Activated CD4-positive, alpha-beta T cell treated with anti-CD3 and anti-CD28 coated beads for 4 hours (primary cell): ENCODE measurements at places on chromosomes 6 and 20.

DNA sequence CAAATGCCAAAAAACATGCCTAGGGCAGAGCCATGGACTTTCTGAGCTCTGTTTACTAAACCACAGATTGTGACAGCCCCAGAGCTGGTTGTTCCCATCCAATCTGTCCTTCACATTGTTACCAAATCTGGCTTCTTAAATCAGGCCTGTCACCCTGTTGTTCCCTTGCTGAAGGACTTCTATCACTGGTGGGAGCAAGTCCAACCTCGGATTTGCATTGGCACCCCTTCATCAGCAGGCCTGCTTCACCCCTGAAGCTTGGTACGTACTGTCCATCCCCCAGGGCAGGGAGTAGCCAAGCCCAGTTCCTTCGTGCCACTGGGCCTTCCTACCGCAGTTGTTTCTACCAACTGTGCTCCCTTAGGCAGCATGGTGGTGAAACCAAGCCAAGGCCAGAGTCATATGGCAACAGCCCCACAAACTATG is 357.3 kb upstream of the JARID2 start:
- no peak for DNase-seq

DNA sequence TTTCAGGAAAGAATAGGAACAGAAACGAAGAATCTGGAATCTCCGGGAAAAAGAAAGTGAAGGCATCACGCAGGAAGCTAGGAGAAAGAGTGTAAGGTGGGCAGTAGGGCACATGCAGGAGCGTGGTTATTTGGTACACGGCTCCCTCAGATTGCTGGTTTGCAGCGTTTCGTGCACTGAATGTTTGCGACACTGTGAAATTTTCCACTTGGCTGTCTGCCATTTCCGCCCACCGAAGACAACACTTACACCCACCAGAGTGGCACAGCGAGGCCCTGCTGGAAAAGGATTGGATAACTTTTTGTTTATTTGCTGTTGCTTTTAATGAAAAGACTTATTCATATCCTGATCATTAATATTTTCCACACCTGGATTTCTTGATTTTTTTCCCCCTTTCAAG is 248.3 kb downstream of the GMPR start:
- DNase-seq: peak; percentile 66

- no peak for DNase-seq
Measured at GRCh38 chr6:111806165-111806547, 67.1 kb downstream of the FYN start.

DNA sequence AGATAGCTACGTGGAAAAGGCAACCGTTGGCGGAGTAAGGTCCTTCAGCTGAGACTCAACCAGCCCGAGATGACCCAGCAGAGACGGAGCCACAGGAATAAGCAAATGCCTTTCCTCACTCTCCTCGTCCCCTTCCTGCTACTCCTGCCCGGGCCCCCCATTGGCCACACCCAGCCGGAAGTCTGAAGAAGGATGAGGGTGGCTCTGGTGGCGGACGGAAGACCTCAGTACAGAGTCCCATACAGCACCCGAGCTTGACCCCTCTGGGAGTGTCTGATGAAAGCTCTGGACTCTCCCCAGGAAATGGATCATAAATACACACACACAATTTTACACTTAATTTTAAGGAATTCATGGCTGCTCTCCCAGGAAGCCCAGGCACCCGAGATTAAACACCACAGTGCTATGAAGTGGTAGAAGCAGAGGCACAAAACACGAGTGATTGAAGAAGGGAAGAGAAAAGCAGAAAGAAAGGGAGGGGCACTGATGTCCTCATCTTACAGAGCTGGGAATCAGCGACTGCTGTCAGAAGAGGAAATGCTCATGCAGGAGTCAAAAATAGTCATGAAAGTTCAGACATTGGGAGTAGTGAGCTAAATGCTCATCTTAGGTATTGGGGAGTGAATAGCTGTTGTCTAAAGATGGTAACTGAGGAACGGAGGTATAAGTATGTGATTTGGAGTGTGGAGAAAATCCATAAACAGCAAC is 125.6 kb downstream of the BANF2 start:
- no peak for DNase-seq

GRCh38 chr6:142087950-142088857 is 44.5 kb upstream of the GJE1 start:
- DNase-seq: no peak

GRCh38 chr6:131159578-131159977 is 24.3 kb downstream of the AKAP7 start:
- no peak for DNase-seq

DNA sequence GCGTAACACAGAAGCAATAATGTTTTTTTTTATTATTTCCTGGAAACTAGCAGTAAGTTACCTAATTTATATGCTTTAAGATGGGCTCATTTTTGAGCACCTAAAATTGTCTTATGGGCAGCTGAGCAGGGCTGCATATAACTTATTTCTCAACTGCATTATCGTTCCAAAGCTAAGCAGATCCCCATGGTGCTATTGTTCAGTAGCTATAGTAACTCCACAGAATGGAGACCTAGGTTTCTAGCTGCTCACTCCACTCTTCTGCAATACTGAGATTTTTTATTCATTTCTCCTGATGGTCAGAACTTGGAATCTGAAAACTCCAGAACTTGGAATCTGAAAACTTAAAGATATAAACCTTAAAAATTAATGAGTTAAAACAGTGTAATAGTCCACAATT is 18.7 kb downstream of the CRISP1 start:
- DNase-seq: no peak

DNA sequence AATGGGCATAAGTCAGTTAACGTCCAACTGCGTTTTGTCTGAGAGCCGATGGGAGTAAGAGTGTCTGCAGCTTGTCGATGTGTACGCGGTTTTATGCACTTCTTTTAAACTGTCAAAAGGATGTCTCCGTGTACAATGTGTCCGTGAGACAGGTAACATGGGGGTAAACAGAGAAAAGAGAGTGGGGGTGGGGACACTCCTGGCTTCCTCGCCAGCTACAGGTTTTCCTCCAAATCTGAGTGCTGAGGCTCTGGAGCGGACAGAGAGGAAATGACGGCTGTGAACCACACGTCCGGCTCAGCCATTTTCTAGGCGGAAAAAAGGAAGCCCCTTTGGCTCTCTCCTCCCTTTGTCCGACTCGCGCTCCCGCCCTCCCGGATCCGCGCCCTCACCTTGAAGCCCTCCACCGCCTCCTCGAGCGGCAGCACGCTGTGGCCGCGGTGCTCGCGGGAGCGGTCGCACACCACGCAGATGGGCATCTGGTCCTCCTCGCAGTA is 916 bp downstream of the TRIM27 start:
- DNase-seq: peak; percentile 14

DNA sequence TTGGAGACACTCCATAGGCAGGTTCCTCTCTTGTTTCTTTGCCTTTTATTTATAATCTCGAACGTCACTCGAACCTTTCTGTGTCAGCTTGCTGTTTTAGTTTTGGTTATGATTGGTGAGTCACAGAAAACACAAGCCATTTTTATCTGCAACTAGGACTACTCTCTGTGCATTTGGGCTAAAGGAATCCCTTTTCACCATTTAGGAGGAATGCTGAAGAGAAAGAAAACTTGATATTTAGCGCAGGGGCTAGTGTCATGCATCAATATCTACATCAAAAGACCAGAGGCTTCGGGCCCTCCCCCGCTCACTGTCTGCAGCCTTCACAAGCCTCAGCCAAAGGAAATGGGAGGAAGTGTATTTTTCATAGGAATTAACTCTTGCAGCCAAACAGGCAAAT is 507.8 kb upstream of the CITED2 start:
- DNase-seq: no peak

DNA sequence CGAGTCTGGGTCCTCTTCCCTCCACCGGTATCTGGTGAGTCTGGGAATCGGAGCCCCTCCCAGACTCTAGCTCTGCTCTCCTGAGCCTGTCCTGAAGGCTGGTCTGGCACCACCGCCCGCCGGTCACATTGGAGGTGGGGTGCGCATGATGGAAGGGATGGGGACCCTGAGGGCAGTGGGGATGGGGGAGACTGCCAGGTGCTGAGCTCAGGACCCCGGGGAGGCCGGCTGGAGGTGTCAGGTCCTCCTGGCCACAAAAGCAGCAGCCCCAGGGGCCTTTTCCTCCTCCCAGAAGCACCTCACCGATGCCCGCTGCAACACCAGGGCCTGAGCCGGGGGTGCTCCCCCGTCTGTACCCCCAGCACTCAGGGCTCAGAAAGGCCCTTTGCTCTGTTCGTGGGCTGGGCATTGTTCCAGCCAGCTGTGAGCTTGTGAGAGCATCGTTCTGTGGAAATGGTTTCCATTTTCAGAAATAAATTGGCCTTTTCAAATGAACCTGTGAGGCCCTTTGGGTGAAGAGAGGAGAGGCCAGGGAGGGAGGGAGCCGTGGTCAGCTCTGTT is 2.5 kb upstream of the NPBWR2 start:
- DNase-seq: no peak

- no peak for DNase-seq
Measured at GRCh38 chr20:16488086-16488485, 85.2 kb downstream of the KIF16B start.

GRCh38 chr6:43216200-43216599 is 13.1 kb downstream of the DNPH1 start:
- no peak for DNase-seq

DNA sequence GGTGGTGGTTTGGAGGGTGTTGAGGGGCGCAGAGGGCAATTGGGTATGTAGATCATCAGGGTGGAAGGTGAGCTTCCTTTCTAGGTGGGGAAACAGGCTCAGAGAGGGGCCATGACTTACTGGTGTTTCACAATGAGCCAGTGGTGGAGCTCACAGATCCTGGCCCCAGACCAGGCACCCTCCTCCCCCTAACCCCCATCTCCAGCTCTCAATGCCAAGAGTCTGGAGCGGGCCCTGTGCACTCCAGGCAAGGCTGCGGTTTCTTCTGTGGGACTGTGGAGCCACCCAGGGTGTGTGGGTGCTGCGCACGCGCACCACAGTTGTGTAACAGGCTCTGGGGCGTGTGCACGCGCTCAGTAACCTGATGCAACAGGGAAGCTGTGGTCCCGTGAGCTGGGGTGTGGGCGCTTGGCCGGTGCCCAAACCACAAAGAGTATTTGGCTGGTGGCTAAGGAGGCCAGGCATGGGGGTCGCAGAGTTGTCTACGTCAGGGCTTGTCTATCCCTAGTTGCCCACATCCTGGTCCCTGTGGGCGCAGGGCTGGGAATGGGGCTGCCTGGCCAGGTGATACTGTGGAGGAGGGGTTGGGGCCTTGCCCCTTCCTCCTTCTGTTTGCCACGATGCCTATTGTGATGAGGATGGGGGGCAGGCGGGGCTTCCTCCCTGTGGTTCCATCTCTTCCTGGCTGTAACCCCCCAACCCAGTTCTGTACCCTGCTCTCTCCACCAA is 37.5 kb upstream of the MRPS18A start:
- DNase-seq: peak; percentile 60

DNA sequence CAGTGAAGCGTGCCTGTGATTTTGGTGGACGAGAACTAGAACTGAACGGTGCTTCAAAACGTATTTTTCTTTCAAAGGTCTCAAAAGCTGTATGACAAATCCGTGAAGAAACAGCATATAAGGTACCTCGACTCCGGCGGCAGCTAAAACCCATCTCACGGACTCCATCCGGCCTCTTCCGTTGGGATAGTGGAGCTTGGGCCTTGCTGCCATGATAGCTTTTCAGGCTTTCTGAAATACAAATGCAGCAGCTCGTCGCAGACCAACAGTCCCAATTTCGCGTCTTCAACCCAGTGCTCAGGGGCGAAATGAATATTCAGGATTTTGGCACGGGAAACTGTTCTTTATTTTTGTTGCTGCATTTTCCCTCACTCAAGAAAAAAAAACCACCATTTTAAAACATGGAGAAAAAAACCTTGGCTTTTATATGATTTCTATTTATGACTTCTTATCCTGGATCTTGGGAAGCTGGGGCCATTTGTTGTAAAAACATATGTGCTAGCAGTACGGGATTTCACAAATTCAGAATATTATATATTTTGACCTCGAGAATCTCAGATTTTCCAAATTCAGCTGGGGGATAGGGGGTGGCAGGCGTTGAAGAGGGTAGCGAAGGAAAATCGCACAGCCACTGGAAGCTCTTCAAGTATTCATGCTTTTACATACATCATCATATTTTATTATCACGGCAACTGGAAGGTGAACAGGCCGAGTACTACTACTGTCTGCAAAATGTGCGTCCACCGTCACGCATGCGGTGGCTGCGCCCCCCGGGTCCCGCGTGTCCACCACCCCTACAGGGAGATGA is 849 bp downstream of the GSTA4 start:
- DNase-seq: no peak

DNA sequence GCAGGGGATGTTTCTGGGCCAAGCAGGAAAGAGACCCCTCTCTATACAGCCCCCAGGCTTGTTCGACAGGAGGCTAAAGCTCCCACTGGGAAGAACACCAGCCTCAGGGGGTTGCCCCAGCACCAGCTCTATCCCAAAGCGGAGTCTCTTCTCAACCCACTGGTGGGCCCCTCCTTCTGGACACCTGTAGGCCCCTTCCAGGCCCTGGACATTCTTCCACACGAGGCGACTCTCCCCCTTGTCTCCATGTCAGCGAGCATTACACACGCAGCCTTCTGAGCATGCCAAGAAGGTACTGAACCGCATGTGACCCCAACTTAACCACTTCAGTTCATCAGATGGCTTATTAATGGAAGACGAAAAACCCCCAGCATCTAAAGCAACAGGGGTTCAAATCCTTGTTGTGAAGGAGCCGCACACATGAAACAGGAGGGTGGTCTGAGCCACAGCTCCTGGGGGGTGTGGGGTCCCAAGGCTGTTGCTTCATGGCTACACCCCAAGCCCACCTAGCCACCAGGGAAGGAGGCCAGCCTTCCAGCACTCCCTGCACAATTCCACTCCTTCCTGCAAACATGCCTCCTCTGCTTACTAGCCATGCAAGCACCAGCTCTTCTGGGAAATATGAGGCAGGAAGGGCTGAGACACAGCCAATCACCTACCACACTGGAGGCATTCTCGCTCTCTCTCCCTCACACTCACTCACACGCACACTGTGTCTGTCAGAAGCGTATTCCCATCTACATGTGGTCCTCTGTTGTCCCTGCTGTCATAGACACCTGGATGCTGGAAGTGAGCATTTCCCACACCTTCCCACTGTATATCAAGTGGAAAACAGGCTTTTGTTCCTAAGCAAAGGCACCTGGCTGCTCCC is 104.5 kb downstream of the NOL4L start:
- no peak for DNase-seq

GRCh38 chr6:90440586-90441283 is 144.1 kb upstream of the BACH2 start:
- DNase-seq: no peak

GRCh38 chr20:57591289-57592229 is 28.7 kb downstream of the ZBP1 start:
- DNase-seq: no peak

DNA sequence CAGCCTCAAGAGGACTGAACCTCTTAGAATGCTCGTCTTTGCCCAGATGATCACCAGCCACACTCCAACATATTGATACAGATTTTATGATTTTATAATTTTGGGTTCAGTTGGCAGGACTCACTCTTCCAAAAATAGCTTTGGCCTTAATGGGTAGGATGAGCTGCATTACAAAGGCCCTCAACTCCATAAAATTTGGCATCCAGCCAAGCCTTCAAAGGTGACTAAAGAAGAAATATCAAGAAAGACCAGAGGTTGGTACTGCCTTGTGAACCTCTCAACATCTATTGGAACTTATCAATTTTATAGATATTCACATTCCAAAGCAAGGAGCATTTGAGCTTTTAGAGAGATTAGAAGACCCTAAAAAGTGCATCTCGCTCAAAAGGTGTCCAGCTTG is 48.4 kb upstream of the SNAP25 start:
- DNase-seq: no peak
